CD4-positive, alpha-beta T cell treated with Interleukin-17A for 4 hours (primary cell): ENCODE measurements at places on chromosomes 5 and 9.

DNA sequence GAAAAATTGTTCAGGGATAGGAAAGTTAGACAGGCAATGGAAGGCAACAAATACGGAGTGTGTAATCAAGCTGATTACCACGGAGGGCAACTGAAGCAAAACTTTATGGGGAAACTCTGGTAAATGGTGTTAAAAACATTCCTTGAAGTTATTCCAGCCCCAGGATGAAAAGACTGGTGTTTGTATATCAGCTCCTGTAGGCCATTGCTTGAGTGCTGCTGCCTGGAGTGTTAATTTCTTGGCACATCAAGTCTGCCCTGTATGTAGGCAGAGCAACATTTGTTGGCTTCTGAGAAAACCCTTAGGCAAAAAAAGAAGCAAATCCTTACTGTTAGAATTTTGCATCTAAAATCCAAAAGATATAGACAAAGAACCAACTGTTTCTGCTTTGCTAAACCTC lies 686.5 kb upstream of the ACO1 start:
- no peak for DNase-seq

DNA sequence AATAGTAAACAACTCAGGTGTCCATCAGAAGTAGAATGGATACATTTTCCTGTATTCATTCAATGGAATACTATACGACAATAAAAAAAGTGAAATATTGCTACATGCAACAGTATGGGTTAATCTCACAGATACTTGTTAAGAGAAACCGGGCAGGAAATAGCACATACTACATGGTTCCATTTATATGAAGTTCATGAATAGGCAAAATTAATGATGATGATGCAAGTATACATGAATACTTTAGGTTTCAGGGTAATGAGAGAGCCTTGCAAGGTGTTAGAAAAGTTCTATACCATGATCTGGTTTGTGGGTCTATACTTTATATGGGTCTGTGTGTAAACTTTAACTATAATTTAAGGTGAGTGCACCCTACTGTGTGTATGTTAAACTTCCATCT lies 390.4 kb downstream of the ADGRV1 start:
- DNase-seq = no peak

DNA sequence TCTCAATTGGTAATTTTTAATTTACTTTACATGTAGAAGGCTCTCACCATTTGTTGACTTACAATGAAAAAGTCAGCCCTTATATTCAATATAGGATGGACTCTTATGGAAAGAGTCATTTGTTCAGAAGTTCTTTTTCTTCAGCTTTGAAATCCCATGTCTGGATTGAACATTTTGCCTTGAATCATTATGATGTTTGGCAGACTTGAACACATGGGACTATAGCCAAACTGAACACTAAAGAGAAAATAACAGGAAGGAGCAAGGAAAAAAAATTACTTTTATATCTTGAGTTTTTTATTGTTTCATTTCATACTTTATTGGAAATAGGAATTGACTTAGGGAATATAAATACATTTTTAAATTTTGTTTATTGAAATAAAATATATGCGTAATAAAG lies 1503.0 kb downstream of the EFNA5 start:
- no peak for DNase-seq

DNA sequence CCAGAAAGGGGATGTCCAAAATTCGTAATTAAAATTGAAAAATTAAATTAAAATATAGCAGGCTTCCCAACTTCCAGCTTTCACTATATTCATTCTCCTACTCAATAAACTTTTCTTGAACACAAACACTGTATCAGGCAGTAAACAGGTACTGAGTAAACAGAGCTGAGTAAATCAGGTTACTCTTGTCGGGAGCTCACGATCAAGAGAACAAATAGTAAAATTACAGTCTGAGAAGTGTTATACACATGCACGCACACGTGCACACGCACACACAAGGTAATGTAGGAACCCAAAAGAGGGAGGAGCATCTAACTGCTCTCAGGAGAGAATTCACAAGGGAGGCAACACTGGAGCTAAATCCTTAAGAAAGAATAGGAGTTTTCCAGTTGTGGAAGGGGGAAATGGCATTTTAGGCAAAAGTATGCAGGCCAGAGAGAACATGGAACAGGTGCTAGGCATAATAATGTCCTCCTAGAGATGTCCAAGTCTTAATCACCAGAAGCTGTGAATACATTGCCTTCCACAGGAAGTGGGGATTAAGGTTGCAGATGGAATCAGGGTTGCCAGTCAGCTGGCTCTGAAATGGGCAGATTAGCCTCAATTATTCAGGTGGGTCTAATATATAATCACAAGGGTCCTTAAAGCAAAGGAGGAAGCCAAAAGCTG lies 598.8 kb upstream of the BRINP1 start:
- no peak for DNase-seq

DNA sequence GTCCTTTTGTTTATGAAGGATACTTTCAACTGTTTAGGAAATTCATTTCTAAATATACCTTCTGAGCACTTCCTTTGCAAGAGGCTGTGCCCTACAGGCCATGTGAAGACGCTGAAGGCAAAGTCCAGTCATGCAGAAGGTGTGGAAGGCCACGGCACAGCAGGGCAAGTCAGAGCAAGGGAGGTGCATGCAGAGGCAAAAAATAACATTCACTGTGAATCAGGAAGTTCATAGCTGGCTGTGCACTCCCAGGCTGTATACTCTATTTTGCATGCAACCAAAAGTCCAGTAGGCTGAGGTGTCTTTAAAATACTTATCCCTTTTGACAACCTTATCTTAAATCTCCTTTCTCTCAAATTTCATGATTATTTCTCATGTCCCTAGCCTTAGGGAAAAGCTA lies 50.3 kb downstream of the GNAQ start:
- peak; percentile 18 for DNase-seq

DNA sequence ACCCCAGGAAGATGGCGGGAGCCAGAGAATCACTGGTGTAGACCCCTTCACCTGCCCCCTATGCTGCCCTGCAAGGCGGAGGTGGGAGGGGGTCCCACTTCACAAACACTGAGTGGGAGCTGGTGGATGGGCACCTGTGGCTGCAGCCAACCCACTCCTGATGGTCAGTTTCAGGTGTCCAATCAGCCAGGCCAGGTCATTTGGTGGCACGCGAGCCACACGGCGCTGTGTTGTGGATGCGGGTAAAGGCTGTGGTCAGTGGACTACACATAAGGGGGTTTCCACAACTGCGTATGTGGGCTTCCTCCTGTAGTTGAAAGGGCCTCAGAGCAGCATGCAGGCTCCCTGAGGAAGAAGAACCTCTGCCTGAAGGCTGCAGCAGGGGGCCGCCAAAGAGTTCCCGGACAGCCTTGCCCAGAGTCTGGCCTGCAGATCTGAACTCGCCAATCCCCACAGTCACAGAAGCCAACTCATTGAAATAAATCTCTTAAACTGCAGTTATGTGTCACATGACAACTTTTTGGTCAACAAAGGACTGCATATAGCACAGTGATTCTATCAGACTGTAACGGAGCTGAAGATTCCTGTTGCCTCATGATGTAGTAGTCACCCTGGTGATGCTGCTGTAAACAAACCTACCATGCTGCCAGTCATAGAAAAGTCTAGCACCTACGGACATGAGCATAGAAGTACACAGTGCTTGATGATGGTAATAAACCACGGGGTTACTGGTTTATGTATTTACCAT lies 284.7 kb upstream of the IRX2 start:
- no peak for DNase-seq

GRCh38 chr9:89874351-89875321 lies 269.8 kb downstream of the GADD45G start:
- DNase-seq = no peak

- no peak for DNase-seq
These were observed 9.0 kb upstream of the ADGRD2 start for GRCh38 chr9:124441291-124441690.

DNA sequence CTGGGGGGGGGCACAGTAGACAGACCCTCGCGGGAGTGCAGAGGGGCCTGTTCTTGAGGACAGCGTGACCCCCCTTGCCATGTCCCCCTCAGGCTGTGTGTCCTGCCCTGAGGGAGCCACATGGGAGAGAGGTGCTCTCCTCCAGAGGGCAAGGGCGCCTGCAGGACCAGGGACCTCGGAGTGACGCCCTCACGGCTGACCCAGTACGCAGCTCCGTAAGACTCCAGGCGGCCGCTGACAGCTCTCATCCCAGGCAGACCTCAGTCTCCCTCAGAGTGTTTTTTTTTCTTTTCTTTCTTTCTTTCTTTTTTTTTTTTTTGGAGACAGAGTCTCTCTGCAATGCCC lies 27.3 kb downstream of the EXD3 start:
- DNase-seq = no peak

DNA sequence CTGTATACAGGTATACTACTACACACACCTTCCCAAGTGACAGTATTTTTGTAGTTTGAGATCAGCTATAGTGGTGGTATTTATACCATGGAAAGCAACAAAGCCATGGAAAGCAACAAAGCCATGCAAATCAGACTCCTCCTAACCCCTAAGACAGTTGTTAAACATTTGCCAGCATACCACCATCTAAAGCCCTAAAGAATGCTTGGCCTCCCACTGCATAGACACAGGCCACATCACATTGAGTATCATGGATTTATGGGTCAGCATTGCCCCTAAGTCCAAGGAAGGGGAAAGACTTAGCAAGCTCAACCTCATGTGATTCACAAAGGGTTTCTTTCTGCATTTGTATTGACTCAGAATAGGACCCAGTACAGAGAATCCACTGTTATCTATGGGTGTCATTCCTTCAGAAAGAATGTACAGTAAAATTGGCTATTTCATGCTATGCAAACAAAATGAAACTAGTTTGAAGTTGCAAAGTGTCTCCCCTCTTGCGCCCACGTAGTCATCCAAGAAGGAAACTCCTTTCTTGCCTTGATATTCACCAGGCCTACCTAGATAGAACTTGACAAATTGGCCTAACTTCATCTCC lies 70.4 kb upstream of the IQGAP2 start:
- DNase-seq = no peak

- DNase-seq = no peak
These were observed 22.2 kb upstream of the CXCL14 start for GRCh38 chr5:135600971-135601381.

- DNase-seq = no peak
These were observed 1.1 kb upstream of the G3BP1 start for GRCh38 chr5:151770383-151771258.

- peak; percentile 74 for DNase-seq
These were observed 100.6 kb upstream of the SELENOP start for GRCh38 chr5:42912184-42912798.

GRCh38 chr5:42828671-42829070 lies 17.0 kb upstream of the SELENOP start:
- DNase-seq = no peak

- DNase-seq = no peak
These were observed 33.6 kb downstream of the SNX30 start for GRCh38 chr9:112784020-112784785.

DNA sequence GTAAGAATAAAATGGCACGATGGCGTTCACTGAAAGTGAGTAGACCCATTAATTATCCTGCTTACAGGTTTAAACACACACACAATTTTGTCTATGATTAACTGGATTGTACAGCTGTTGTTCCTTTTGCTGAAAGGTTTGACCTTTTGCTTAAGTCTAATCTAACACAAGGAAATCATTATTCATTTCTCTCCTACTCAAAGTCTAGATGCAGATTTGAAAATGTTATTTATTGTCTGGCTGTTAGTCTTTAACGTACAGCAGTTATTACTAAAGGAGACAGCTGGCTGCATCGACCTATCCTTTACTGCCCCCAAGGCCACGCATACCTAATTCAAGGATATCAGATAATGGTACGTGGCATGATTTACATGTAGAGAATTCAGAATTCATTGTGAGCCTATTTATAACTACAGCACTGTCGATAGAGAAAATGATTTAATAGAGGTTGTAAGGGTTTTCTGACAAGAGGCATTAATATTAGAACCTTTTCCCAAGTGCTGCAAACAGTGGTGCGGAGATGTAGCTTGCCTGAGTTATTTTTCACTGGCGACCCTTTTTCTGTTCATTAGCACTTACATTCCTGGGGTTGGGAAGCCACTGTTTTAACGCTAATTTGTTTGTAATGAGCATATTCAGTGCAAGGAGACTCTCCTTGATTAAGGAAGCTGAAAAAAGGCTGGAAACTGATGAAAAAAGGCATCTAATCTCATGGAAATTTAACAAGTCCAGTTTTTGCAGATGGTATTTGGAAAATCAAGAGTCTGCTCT lies 368.4 kb upstream of the GRAMD2B start:
- no peak for DNase-seq

DNA sequence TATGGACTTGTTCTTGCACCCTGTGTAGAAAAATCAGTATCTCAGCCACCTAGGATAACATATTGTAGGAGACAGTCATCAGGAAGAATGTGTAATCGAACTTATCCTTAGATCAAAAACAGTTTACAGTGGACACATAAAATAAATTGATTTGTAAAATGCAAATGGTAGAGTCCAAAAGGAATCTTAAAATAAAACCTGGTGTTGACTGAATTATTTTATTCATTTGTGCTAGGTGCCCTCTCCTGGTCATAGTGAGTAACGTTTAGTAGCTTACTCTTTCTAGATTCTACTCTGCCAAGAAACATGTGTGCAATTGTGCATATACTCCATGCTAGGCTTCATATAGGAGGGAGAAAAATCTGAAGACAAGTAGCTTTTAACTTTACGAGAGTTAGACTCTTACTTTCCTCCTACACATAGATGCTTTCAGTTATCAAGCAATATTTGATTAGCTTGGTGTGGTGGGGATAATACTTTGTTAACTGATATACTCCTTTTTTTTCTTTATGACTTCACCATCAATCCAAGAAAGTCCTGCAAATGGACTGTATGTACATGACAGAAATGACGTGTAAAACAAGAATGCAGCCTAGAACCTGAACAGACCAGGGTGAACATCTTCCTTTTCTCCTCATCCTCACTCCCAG lies 23.7 kb upstream of the LOX start:
- no peak for DNase-seq

- no peak for DNase-seq
These were observed 79.5 kb upstream of the DMRT1 start for GRCh38 chr9:761793-762560.

DNA sequence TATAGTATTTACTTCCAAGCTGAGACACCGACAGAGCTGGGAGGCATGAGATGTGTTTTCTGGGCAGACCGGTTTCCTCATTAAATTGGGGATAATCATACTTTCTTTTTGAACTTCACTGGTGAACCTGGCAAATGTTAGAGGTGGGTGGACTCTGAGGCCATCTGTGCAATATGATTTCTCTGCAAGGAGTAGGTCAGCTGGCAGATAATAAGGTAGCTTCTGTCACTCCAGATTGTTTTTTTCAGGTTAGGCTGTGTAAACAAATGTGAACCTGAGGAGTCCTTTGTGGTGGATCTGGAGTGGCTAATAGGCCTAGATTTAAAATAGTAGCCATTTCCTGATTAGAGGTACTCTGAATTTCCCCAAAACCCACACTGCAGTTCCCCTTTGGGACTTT lies 75.4 kb upstream of the S1PR3 start:
- no peak for DNase-seq

- DNase-seq = no peak
These were observed 80.8 kb upstream of the RNU6ATAC start for GRCh38 chr9:134245179-134245578.
